Stimulated activated CD4-positive, alpha-beta T cell treated with anti-CD3 and anti-CD28 coated beads, Interleukin-1b, Interleukin-23, amount 100 ng/mL, for 1 hour (primary cell): ENCODE measurements at places on chromosomes 12 and 14.

- DNase-seq, result no peak
These were observed 757.1 kb downstream of the NRXN3 start for GRCh38 chr14:78927261-78927660.

DNA sequence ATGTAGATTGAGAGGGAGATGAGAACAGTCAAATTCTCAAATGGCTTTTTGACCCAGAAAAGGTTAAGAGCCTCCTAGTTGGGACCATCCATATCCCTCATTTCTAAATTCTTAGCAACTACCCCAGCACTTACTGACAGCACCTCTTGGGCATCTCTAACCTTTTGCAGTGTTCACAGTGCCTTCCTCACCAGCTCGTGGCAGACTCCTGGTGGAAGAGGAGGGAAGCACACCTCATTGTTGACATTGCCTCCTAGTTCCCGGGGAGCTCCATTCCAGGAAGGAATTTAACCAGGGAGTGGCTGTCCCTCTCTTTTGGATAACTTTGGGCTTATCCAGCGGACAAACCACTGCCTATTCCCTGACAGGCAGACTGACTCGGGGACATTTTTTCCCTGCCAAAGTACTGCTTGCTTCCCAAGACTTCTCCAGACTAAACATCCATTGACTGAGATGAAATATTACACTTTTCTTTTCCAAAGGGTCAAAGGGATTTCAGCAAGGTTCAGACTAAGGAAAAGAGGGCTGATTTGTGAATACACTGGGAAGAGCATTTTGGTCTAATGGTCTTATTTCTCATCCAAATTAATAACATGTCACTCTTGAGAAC lies 9.0 kb upstream of the OR6J1 start:
- no peak for DNase-seq

GRCh38 chr12:84656705-84657104 lies 255.9 kb downstream of the SLC6A15 start:
- DNase-seq, result no peak

GRCh38 chr14:51844081-51844881 lies 16.1 kb upstream of the GNG2 start:
- DNase-seq, result no peak

DNA sequence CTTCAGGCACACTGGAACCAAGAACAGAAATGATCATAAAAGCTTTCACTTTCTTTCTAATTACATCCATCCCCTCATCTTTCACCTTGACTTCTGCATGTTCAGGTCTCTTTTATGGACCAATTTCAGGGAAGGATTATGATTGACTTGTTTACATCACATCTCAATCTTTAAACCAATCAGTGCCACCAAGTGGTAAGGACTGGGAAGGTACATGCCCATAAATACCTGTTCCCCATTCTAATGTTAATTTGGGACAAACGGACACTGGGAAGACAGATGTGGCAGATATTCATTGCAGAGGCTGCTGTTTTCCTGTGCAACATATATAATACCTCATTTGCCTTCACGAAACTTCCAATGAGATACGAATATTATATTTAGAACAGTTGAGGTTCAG lies 978.1 kb downstream of the GALC start:
- DNase-seq, result no peak

DNA sequence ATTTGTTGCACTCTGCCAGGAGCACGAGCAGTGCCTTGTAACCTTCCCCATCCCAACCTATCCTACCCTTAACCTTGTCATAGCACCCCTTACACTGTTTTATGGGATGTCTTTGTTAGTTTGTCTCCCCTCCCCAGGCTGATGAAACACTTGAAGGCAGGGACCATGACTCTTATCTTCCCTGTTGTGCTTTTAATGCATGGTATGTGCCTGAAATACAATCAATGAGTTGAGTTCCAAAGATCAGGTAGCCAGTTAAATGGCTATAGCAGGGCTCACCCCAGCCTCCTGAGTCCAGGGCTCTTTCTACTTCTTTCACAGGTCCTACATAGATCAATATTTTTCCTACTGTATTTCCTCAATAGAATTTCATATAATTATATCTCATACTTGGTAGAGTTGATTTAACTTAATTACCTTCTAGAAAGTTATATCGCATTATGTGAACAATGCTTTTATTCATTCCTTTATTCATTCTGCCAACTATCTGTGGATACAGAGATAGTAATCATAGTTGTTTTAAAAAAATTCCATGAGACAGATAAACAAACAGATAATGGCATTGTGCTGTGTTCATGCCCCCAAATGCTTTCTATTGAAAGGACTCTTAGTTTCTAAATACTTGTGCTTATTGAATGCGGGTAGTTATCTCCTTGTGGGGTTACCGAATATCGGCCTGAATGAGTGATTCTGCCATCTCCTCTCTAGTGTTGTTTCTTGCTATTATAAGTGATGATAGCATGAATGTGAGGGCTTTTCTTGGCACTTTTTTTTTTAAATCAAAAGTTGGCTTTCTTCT lies 347.4 kb downstream of the NPAS3 start:
- no peak for DNase-seq

- no peak for DNase-seq
These were observed 4.5 kb downstream of the HOXC10 start for GRCh38 chr12:53989227-53990113.

GRCh38 chr14:68663385-68664076 lies 129.3 kb downstream of the ZFP36L1 start:
- no peak for DNase-seq
